Activated naive CD8-positive, alpha-beta T cell treated with anti-CD3 and anti-CD28 coated beads, Interleukin-2, amount 10 ng/mL, durations not matched to agents 7 days and 5 days (primary cell): ENCODE measurements at places on chromosomes 7 and 10. TPM values are rescaled to one million over a fixed set of nuclear protein-coding genes. Genes with fewer than 3 reads are reported as not detected.

The SYNPO2L gene
- total RNA-seq = not detected

The GNAT3 gene
- total RNA-seq = not detected

- no peak for DNase-seq
Observed at GRCh38 chr7:38382684-38383083, 109.2 kb upstream of the TARP start.

- no peak for DNase-seq
Observed at GRCh38 chr10:61835069-61835945, 66.2 kb upstream of the ARID5B start.

GRCh38 chr7:138014686-138015085 is 12.8 kb upstream of the CREB3L2 start:
- DNase-seq = no peak

DNA sequence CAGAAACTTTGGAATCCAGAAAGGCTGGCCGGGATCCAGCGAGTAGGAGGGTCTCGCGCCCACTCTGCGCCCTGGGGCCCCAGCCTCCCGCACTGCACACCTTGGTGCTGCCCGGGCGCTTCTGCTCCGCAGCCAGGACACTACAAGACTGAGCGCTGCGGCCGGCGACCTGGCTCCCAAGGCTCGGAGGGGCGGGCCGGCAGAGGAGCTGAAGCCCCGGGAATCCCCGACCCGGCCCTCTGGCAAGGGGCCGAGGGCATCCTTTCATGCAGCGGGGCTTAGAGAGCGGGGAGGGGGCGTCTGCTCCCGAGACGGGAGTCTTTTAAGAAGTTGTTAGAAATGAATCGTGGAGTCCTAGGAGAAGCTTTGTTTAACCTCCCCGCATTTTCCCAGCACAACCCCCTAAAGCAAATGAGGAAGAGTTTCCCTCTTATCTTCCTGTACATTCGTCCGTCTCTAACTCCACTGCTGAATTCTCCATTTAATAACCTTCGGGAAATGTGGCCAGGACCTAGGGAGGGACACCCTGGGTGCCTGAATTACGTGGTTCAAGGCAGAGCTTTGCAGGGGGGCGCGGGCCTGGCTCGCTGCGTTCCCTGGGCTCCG is 1.1 kb downstream of the VWC2 start:
- DNase-seq = no peak

DNA sequence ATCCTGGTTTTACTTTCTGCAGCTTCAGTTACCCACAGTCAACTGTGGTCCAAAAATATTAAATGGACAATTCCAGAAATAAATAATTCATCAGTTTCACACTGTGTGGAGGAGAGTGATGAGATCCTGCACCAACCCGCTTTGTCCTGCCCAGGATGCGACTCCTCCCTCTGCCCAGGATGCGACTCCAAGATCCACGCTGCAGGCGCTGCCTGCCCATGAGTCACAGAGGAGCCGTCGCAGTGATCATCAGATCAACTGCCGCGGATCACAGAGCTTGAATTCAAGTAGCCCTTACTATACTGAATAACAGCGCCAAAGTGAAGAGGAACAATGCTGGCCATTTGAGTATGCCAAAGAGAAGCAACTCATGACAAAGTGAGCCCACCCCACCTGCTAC is 61.5 kb downstream of the GRB10 start:
- no peak for DNase-seq

DNA sequence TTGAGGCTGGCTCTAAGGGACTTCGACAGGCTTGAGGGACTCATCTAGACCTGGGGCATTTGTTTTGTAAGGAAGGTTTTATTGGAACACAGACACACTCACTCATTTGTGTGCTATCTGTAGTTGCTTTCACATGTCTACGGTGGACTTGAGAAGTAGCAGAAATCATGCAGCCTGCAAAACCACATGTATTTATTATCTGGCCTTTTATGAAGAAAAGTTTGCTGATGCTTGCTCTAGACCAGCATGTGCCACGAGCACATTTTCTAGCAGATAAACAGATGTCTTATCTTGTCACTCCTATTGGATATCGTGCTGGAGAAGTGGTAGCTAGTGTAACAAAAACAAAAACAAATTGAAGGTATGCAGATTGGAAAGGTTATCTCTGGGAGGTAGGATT is 9.8 kb downstream of the UPP1 start:
- no peak for DNase-seq

- DNase-seq = no peak
Observed at GRCh38 chr10:3090388-3090787, 23.0 kb downstream of the PFKP start.
